Activated CD4-positive, CD25-positive, alpha-beta regulatory T cell treated with anti-CD3 and anti-CD28 coated beads, Interleukin-2, amount 50 U/mL, for 24 hours (primary cell): ENCODE measurements at places on chromosomes 4 and X.

DNA sequence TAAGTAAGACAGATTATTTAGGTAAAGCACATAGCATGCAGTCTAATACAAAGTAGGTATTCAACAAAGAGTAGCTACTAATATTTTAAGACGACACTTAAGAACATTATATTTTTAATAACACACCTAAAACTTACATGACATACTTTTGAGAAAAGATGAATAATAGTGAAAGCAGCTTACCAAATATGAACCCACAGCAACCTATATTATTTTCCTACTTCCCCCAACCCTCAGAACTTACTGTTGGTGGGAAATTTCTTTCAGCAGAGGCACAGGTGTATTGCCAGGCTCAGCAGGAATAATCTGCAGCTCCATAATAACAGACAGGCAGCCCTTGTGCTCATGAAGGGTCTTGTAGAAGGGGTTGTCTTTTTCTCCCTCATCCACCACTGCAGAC is 498.9 kb downstream of the GLUD2 start:
- ATAC-seq: no peak

DNA sequence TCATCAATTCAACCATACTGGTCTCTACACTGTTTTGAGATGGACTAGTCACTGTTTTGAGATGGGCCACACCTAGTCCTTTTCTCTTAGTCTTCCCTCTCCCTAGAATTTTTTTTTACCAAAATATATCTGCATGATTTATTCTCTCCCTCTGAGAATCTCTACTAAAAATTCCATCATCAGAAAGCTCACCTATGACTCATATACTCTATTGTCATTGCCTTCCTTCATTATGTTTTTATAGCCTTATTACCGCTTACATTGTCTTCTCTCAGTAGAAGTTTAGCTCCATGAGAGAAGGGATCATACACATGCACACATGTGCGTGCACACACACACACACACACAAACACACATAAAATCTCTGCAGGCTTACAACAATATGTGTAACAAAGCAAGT is 303.6 kb downstream of the PCDH10 start:
- no peak for ATAC-seq

GRCh38 chr4:6367371-6367851 is 97.8 kb downstream of the WFS1 start:
- ATAC-seq: no peak

DNA sequence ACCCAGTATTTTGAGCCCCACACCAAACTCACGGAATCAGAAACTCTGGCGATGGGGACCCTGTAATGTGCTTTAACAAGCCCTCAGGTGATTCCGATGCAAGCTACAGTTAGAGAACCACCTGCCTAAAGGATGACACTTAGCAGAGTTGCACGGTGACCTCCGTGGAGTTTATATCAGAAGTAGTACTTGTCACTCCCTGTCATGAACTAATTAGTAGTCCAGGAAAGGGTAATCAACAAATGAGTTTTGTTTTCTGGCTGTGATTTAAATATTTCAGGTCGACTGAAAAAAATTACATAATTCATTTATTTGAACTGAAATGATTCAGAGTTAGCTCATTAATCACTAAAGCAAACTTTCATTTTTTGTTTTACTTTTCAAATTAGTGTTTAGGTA is 56.4 kb downstream of the TMA16 start:
- peak; percentile 69 for ATAC-seq

- no peak for ATAC-seq
These were observed 37.3 kb upstream of the GUCY1A1 start for GRCh38 chr4:155629183-155629825.

- peak; percentile 14 for ATAC-seq
These were observed 562 bp downstream of the AKAP17A start for GRCh38 chrX:1591863-1592469.

GRCh38 chrX:21963269-21963668 is 22.8 kb downstream of the SMS start:
- ATAC-seq: no peak

DNA sequence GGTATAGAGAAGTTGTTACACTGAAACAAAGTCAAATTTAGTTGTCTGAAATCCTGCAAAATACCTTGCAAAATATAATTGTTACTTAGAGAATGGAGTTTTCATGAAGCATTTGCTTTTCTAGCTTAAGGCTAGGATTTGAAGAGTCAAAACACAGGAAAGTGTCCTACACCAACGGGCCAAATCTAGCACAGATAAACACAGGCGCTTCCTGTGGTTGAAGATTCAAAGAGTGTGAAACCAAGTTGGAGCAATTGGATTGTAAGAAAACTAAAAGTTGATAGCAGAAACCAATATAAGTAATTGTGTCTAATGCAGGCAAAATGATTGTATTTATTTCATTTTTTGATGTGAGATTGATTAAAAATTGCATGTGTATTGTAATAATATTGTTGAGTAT is 2002.5 kb upstream of the TENM3 start:
- no peak for ATAC-seq

- no peak for ATAC-seq
These were observed 38.9 kb downstream of the ATP8A1 start for GRCh38 chr4:42618023-42618422.

- ATAC-seq: no peak
These were observed 39.6 kb downstream of the DKK2 start for GRCh38 chr4:106996490-106996889.

GRCh38 chr4:33911959-33912358 is 2332.4 kb downstream of the ARAP2 start:
- ATAC-seq: no peak

GRCh38 chr4:175674219-175674618 is 137.8 kb downstream of the GPM6A start:
- no peak for ATAC-seq

GRCh38 chrX:124103966-124104365 is 142.5 kb downstream of the STAG2 start:
- ATAC-seq: no peak

DNA sequence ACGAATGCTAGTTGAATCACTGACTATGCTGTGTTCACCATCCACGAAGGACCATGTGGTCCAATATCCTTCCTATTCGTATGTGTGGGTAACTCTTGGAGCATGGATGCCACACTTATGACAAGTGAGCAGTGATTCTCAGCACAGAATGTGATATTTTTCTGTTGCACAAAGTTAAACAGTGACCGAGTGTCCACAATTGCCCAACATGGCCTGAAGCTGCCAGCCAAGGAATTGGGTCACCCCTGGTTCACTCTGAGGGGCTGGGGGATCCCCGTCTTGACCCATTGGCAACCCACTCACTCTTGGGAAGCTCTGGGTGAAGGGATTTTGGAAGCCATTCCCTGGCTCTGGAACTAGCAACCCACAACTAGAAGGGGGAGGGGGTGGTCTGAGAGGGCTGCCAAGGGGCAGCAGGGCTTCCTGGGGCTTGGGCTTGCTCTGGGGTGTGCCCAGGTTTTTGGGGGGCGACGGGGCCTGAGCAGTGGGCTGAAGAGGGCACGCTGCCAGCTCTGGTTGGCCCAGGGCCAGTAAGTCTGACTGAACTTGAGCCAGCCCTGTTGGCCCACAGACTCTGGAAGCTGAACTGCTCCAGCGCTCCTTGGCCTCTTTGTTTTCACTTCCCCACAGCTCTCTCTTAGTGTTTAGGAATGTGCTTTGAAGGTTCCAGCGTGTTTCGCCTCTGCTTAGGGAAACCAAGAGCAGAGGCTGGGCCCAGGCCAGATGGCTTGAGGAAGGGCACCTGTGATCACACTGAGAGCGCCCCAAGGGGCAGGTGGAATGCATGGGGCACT is 43.1 kb upstream of the BCOR start:
- ATAC-seq: no peak

DNA sequence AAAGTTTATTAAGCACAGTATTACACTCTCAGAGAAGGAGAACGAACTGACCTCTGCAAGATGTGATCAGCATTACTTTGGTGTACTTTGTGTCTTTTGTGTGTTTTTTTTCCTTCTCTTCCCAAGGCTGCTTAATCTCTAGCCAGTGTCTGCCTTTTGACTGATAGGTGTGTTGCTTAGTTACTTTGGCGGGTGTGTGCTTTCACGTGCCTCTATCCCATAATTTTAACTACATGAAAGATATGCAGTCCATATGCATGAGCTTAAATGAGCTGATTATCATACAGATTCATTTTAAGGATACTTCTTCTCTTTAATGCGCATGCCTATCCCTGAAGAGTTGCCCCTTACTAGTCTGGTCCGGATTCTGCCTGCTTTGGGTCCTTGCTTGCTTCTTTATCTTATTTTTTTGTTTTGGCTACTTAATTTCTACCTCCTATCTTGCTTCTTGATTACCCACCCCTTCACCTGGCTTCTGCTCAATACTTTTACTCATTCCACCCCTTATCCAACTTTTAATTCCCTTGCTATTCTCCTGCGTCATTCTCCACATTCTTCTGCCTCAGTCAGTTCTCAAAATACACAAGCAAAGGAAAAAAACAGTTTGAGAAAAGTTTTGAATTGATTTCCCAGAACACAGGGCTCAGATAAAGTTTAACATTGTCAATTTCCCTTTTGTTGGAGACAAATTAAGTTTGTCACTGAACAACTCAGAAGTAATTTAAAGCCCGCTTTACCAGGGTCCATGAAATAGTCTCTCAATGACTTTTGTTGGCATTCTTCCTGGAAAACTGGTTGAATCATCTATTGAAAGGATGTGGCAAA is 182.0 kb downstream of the TENT5D start:
- ATAC-seq: no peak
